ENCODE measurements at places on chromosomes 2 and 18.
A peak's percentile ranks its signal among the peaks of the same experiment; 100 is the strongest.

- DNase-seq = no peak
Measured at GRCh38 chr2:21999522-21999921, 875.8 kb downstream of the TDRD15 start.

DNA sequence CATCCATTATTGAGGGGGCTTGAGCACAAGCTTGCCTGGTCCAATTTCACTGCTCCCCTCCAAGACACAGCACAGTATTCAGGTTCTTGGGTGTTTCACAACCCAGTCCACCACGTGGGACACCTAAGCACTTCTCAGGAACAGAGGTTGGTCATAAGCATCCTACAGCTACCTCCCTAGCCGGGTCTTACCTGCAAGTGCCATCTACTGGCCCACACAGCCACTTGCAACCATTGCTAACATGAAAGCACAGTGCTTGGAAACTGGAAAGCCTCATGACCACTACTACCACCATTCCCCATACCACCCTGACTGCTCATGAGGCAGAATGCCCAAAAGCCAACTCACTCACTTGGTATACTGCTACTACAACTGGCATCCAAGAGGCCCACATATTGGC, 105.7 kb upstream of the RPRM start:
- DNase-seq = no peak

DNA sequence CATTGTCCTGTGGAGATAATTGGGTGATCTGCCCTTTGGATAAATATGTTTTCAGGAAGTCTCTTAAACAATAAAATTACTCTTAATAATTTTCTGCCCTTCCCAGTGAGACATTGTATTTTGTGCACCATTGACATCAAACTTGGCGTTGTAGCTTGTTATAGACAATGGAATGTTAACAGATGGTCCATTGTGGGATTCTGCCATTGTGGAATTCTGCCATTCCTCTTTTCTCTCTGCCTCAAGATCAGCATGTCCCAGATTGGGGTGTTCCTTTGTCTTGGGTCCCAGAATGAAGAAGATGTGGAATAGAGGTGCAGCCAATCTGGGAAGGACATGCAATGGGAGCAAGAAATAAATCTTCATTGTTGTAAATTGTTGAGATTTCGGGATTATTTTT, 15.1 kb upstream of the LDAH start:
- no peak for DNase-seq

GRCh38 chr18:63795606-63796005, 20.4 kb downstream of the SERPINB7 start:
- no peak for DNase-seq

GRCh38 chr2:170436077-170436943, 258.4 kb downstream of the MYO3B start:
- no peak for DNase-seq

GRCh38 chr2:148971547-148971946, 67.0 kb upstream of the LYPD6B start:
- DNase-seq = no peak

DNA sequence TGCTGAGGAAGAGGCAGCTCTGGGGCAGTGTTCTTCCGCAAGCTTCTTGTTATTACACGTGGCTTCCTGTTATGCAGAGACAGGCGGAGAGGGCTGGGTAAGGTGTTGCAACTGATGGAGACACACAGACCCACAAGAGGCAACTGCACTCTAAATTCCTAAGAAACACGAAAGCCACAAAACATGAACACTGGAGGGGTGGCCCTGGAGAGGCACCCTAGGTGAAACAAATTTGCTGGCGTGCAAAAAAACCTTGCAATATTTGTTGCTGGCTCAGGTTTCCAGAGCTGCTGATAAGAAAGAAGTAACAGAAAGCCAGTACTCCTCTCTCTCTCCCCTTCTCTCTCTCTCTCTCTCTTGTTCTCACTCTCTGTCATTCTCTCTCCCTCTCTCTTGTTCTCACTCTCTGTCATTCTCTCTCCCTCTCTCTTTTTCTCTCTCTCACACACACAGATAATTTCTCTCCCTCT, 31.8 kb downstream of the ARHGAP25 start:
- DNase-seq = peak; percentile 77

Data from CD4-positive, alpha-beta T cell (primary cell).